Muscle of leg (tissue), 16 donors: ENCODE measurements at places on chromosomes 5 and 9. TPM values are rescaled to one million over a fixed set of nuclear protein-coding genes. Genes with fewer than 3 reads are reported as not detected.

DNA sequence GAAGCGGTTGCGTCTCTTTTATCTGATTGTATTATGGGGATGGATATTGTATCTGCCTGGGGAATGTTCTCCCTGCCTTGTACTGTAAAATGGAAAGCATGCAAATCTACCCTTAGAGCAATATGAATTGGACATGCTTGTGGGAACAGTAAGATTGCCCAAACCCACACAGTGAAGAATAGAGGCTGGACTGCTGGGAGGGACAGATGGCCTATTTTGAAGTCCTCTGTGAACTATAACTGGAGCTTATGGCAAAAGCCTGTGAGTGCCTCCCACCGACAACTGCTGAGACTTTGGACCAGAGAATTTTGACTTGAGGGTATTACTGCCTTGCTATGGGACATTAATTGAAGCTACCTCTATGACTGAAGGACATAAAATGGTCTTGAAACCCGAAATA lies 168.9 kb downstream of the ERCC6L2 start:
- no peak for DNase-seq

- DNase-seq, result no peak
These were observed 38.9 kb downstream of the FNBP1 start for GRCh38 chr9:130003943-130004552.

- no peak for DNase-seq
These were observed 68.7 kb downstream of the RETREG1 start for GRCh38 chr5:16548115-16548514.

GRCh38 chr9:98791608-98792490 lies 4.5 kb downstream of the ANKS6 start:
- no peak for DNase-seq

DNA sequence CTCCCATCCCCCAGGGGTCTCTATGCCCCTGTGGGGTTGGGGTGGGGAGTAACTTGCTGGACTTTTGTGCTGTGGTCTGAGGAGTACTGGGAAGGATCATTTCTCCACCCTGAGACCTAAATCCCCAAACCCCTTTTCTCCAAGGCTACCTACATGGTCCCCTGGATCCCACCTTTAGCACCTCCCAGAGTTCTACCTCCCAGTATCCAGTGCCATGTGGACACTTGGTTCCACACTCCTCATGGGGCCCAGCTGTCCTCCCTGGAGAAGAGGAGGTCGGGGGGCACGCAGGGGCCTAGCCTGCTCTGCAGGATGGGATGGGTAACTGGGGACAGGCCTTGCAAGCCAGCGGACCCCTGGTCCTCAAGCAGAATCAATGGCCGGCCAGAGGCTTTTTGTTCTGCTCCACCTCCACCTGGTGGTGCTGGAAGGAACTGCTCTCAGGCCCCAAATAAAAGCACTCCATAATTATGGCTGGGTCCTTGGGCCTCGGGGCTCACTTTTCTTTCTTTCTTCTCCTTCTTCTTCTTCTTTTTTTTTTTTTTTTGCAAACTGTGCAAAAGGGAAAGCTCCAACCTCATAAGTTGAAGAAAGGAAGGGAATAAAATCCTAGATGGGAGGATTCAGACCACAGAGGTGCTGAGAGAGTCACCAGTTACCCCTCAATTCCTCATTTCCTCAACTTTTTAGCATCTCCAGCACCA lies 68.4 kb downstream of the PSD2 start:
- peak; percentile 72 for DNase-seq

DNA sequence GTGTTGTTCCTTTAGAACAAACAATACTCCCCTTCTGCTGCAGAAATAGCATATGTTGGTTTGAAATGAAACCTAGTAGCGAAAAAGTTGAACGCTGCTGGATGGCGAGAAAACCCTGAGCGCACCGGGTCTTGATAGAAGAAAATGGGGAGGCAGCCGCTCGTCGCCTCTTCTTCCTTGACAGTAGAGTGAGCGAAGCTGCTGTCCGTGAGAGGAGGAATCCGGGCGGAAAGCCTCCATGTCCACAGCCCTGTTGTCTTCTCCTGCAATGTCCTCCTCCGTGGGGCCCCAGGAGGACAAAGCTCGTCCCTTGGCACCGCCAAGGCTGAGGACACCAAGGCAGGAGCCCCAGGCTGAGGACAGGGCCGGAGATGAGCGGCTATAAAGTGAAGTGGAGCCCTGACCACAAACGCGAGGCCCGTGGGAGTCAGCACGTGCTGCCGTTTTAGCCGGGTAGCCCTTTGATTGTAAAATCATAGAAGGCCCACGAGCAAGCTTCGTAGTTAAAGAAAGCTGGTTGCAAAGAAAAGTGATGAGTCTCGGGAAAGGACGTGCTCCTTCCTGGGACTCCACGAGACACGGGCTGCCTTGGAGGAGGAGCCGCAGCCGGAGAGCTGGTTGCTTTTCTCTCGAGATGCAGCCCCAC lies 35.6 kb downstream of the MRPL36 start:
- no peak for DNase-seq

- DNase-seq, result no peak
These were observed 122.0 kb downstream of the PAPPA start for GRCh38 chr9:116275418-116276195.

ATP10B gene
- 0.27 TPM for total RNA-seq

PTPRD gene
- total RNA-seq, result 67.2 TPM

- no peak for DNase-seq
These were observed 73.0 kb upstream of the PAPPA start for GRCh38 chr9:116080561-116080960.

GRCh38 chr9:128361986-128362646 lies 9.1 kb upstream of the URM1 start:
- DNase-seq, result peak; percentile 95

TAF1L gene
- total RNA-seq, result under 0.01 TPM

RCL1 gene
- 17.9 TPM for total RNA-seq

ALDH7A1 gene
- 22.7 TPM for total RNA-seq

- DNase-seq, result no peak
These were observed 195.8 kb upstream of the CDH6 start for GRCh38 chr5:30997681-30998080.

CCDC152 gene
- 1.3 TPM for total RNA-seq

PCDHGA2 gene
- total RNA-seq, result 1.6 TPM

DNA sequence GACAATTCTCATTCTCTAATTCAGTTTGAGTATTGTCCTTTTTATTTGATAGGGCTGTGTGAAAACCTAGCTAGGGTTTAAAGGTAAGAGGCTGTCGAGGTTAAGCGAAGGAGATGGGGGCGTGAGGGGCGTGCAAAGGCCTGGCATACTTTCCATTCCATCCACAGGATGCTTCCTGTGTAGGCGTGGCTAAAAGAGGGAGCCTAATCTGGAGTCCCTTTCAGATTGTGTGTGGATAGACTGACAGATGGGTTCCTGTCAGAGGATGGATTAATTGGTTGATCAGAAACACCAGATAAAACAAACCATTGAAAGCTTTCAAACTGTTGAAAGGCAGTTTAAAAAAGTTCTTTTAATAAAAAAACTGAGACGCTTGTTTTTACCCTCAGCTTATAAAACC lies 1.1 kb upstream of the ELL2 start:
- no peak for DNase-seq

DNA sequence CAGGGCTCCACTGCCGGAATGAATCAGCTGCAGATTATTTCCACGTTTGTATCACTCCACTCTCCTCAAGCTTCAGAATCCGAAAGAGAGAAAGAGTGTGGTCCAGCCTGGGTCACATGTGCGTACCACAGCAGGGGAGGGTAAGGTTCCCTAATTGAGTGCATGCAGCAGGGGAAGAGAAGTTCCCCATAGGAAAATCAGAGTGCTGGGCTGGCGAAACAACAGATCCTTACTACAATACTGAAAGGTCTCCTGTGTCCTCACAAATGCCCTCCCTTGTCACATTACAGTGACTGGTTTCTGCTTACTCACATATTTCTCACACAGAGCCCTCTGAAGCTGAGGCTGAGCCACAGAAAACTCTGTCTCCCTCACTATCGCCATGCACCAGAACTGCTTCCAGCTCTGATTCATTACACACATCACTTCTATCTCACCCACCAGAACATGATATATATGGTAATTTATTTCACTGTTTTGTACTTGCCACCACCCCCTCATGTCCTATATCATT lies 532.2 kb upstream of the TUSC1 start:
- DNase-seq, result peak; percentile 5

DNA sequence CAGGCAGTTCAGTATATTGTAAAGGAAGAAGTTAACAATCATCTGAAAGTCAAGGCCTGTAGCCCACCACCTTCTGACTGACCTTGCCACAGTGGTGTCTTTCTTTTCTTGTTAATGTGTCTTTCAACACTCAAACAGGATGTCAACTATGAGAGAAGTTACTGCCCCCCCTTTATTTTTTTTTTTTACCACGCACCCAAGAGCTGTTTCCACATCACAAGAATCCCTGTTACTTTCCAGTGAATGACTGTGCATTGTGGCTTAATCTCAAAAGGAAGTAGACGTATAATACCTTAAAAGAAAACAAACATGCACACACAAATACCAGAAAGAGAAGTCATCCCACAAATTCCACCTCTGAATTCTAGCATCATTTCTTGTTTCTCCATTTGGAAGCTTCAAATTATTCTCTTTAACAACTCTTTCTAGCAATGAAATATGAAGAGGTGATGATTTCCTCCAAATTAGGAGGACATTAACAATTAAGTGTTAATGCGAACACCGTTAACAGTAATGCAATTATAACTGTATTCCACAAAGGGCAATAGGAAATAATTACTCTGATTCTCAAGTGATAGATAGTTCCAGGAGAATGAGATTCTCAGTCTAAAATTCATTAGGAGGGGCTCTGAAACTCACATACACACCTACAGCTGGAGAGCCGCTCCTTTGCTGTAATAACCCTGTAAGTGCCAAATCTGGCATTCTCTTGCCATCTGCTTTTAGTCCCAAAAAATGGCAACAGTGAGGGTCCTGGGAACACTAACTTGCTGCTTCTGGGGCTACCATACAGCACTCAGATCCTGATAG lies 201.0 kb downstream of the EFNA5 start:
- no peak for DNase-seq

GRCh38 chr5:165459232-165459631 lies 1953.8 kb downstream of the MAT2B start:
- peak; percentile 25 for DNase-seq

- DNase-seq, result no peak
These were observed 107.2 kb downstream of the PDE4D start for GRCh38 chr5:59786334-59786805.

DNA sequence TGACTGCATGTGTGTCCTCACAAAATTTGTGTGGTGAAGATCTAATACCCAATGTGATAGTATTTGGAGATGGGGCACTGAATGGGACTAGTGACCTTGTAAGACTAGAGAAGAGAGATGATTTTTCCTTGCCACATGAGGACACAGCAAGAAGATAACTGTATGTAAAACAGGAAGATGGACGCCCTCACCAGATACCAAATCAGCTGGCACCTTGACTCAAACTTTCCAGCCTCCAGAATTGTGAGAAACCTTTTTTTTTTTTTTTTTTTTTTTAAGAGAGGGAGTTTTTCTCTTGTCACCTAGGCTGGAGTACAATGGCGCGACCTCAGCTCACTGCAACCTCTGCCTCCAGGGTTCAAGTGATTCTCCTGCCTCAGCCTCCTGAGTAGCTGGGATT lies 40.3 kb downstream of the UBTD2 start:
- DNase-seq, result no peak

DNA sequence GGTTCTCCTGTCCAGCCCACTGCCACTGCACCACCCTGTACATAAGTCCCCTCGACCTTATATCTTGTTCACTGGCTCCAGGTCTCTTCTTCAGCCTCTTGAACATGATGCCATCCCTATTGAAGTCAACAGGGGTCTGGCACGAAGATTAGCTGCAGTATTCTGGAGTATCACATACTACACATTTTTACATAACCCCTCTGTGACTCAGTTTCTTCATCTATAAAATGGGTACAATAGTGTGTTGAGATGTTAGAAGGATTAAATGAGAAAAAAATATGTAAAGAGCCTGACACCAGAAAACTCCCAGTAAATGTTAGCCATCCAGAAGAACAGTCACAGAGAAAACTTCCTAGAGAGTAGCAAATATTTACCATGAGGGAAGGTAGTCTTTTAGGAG lies 98.9 kb downstream of the PIK3R1 start:
- no peak for DNase-seq

SPATA31A3 gene
- total RNA-seq, result not detected

CNTNAP3B gene
- 8.4 TPM for total RNA-seq

GRCh38 chr5:42970636-42971559 lies 69.2 kb downstream of the ANXA2R start:
- DNase-seq, result no peak

GRCh38 chr9:134039386-134040175 lies 14.3 kb downstream of the BRD3OS start:
- DNase-seq, result no peak

SHOC1 gene
- total RNA-seq, result not detected

DNA sequence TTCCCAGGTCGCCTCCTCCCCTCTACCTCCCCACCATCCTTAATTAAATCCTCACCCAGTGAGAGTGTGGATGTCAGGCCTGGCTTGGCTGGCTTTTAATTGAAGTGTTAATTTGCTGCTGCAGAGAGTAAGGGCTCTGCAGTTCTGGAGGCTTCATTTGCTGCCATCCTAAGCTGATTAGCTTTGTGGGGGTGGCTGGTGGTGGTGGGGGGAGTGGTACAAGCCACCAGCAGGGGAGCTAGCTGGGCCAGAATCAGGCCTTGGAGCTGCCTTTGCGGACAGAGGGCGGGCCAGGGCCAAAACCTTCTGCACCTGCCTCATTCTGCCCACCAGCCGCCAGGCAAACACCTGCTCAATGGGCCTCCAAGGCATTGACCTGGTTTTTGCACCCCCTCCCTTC lies 26.8 kb upstream of the TIFAB start:
- no peak for DNase-seq

DNA sequence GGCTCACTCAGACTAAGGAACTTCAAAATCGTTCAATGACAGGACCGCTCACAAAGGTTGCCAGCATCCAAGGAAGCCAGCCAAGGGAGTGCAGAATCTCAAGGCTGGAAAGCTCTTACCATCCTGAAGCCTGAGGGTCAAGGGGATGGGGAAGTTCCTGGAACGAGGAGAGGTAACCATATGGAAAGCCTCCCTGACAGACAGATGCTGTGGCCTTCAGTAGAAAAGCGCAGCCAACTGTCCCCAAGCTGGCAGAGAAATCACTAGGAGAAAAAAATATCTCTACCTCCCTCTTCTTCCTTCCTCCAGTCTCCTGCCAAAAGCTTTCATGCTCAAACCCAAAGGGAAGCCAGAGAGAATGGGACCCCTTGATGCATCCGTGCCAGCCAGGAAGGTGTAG lies 90.5 kb upstream of the RANBP3L start:
- peak; percentile 11 for DNase-seq
